ENCODE measurements at places on chromosomes 16 and 17.

DNA sequence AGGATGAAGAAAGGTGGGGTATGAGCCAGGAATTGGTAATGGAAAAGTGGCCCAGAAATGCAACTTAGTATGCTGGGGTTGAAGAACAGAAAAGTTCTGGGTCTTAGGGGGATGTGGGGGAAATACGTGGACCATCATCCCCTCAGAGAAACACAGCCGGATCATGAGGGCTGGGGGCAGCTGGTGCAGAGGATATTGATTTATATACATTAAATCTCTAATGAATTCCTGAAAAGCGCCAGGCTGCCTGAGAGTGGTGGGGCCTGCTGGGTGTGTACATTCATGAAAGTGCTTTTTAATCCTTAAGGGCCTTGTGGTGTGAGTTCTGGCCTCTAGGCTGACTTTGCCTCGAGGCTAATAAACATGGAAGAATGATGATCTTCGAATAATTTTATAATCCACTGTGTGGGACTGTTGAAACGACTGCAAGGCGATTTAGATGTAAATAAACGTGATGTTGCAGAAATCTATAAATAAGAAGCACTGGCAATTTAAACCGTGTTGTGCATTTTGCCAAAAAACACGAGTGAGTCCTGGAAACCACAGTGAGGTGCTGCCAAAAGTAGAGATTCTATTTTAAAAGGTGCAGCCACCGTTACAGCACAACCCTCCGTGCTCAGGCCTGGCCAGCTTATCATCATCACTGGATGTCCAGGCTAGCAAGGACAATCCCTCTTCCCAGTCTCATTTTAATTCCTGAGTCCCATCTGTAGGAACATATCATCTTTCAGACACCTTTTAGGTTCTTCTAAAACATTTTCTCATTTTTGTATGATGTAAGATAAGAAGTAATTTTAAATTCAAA is 32.1 kb downstream of the PRKAR1A start:
- no peak for DNase-seq

GRCh38 chr16:50901062-50901461 is 159.2 kb downstream of the CYLD start:
- no peak for DNase-seq

DNA sequence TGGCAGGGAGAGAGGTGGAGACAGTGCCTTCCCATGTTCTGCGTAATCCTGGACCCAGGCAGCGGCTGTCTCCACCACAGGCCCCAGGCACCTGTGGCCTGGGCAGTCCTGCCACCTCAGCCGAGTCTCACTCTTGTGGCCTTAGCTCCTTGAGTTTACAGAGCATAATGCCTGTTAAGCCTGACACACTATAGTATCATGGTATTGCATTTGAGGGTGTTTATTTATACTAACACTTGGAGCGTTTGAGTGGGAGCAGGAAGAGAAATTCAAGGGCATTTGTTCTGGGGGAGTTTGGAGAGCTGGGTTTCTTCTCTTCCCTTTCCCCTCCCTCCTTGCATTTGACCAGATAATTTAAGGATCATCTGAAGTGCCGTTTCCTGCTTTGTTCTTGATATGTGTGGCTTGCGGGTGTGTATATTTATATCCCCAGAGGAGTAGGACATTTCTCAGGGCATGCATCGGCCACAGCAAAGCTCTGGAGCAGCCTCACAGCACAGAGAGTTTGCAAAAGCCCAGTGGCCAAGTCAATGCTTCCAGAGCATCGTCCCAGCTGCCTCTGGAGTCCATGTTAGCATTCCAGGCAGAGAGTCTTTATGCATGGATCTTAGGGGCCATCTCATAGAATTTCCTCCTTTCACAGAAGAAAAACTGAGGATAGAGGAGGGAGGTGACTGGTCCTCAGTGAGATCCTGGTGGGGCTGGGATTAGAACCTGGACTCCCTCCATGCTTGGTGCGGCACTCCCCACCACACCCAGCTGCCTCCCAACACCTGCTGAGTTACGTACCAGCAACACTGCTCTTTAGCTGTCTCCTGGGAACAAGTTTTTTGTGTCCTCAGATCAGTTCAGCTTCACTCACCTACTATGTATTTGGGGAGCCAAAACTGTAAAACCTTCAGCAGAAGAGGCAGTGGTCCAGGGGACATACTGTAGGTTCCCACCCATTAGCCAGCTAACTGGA is 222.8 kb downstream of the CCDC182 start:
- DNase-seq, result peak; percentile 82

- peak; percentile 100 for DNase-seq
These were observed 28.4 kb upstream of the TMC5 start for GRCh38 chr16:19389246-19389645.

DNA sequence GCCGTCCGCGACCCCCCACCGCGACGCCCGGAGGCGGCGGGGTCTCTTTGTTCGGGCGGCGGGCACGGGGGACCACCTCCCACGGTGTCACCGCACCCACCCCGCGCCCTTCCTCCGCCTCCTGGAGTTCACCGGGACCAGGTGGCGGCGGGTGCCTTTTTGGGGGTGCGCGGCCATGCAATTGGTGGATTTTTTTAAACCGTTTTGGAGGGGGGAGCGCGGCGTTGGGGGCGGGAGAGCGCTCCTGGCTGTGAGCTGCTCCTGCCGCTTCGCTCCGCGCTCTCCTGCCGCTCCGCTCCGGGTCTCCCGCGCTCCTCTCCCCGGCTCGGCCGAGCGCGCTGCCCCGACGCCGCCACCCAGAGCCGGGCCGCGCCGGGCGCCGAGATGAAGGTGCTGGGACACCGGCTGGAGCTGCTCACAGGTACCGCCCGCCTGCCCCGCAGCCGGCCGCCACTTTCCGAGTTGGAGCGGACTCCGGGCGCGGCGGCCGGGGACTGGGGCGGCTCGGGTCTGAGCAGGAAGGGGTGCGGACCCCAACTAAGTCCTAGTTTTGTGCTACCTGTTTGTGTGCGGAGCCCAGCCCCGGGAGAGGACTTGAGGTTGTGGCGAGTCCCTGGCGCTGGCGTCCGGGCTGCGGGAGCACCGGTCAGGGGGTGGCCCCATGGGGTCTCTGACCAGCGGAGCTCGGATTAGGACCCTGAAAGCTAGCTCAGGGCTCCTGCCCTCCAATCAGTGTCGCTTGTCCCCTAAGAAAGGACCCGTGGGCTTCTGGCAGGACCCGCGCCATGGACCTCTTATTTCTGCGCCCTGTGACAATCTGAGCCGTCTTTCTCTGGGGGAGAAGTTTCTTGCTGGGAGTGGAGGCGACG is 35.7 kb upstream of the NDRG4 start:
- peak; percentile 5 for DNase-seq

All from NCI-H510A treated with DMSO at 0.1 percent for 48 hours (cell line).